Myocyte (in vitro differentiated cells): ENCODE measurements at places on chromosomes 11 and 22.
A peak's percentile ranks its signal among the peaks of the same experiment; 100 is the strongest.

DNA sequence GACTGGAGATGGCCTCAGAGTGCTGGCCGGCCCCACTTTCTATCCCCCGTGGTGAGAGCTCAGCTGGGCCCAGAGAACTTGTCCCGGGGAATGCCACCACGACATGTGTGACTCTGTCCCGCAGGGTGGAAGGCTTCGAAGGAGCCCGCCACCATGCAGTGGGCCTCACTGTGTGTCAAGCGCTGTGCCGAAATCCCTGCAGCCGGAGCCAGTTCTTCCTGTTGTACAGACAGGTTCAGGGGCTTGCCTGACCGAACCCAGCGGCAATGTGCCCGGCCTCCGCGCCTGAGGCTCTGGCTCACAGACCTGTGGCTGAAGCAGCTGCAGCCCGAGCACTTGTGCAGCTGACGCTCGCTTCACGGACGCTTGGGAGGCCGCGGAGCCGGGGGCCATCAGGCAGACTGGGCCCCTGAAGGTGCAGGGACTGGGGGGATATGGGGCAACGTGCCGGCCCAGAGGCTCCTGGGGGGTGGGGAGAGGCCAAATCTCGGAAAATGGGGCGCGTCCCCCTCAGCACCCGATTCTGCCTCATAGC is 650 bp downstream of the PPM1F start:
- peak; percentile 88 for DNase-seq

GRCh38 chr22:31269892-31270579 is 22.3 kb downstream of the PIK3IP1 start:
- DNase-seq = no peak

DNA sequence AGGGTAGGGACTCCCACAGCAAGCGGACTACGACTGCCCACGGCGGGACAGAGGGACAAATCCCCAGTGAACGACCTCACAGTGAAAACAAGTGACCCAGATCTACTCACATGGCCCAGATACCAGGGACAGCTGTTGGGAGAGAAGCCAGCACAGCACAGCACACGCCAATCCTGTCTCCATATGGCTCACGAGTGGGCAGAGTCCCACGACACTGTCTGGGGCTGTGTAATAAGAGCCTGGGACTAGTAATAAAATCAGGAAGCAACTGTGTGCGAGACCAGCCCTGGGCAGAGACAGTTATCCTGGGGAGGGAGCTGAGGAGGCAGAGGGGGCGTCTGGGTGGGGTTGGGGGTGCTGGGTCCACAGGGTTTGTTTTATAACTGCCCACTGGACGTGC is 385.0 kb downstream of the CTTN start:
- DNase-seq = peak; percentile 66

GRCh38 chr11:101718402-101718801 is 134.6 kb upstream of the TRPC6 start:
- no peak for DNase-seq

GRCh38 chr11:16805938-16806337 is 67.5 kb downstream of the C11orf58 start:
- DNase-seq = no peak

GRCh38 chr11:125401746-125402145 is 94.3 kb downstream of the FEZ1 start:
- DNase-seq = peak; percentile 84

GRCh38 chr11:45658292-45658991 is 7.0 kb downstream of the CHST1 start:
- DNase-seq = peak; percentile 39

- DNase-seq = no peak
Measured at GRCh38 chr11:126766440-126766839, 234.1 kb downstream of the KIRREL3 start.

- DNase-seq = no peak
Measured at GRCh38 chr11:60766547-60766946, 9.9 kb downstream of the MS4A15 start.
